ENCODE measurements at places on chromosomes 6 and 20.
A peak's percentile ranks its signal among the peaks of the same experiment; 100 is the strongest.

DNA sequence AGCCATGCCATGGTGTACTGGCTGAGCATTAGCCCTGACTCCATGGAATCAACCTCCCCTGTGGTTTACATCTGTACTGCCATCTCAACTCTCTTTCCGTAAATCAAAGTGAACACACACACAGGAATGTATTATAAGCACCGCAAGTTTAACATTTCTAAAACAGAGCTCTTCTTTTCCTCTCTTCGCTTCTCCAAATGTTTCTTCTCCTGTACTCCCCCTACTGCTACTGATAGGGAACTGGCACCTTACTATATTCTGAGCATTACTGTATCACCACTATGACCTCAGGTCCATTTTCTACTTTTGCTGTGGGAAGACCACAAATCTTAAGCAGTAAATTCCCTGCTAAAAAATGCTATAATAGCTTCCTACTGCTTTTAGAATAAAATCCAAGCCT lies 101.2 kb downstream of the NUS1 start:
- DNase-seq: no peak

DNA sequence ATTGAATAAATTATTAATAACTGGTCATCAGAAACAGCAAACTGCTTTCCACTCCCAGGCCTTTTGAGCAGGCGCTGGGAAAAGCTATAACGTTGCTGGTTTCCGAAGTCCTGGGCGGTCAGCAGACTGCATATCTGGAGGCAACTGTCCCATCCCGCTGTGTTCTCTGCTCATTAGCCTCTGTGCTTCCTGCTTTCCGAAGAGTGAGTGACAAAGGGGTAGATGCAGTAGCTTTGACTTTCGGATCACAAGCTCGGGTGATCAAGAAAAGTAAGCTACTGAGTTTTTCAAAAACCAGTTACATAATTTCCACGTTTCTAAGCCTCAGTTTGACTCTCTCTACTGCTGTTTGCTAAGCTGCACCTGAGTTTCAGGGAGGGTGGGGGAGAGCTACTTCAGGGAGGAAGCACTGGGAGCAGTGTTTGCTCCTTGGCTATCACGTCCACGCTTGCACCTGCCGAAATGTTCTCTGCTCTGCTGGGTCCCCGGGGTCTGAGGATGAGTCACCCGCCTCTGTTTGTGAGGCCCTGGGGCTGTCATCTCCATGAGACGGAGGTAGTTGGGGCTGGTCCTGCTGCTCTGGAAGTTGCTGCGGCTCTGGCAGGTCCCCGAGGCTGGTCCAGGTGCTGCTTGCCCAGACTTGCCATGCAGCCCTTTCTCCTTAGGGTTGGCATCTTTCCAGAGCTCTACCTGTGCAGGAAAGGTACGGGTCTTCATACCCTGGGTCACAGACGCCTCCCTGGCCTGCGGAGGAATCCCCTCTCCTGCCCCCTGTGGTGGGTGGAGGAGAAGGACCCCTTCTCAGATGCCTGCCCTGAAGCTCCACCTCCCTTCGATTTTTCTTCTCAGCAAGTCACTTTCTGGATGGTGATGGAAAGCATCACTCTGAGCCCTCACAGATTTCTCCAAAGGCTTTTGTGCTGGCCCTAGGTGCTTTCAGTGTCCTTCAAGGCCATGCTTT lies 220.0 kb downstream of the QKI start:
- DNase-seq: no peak

DNA sequence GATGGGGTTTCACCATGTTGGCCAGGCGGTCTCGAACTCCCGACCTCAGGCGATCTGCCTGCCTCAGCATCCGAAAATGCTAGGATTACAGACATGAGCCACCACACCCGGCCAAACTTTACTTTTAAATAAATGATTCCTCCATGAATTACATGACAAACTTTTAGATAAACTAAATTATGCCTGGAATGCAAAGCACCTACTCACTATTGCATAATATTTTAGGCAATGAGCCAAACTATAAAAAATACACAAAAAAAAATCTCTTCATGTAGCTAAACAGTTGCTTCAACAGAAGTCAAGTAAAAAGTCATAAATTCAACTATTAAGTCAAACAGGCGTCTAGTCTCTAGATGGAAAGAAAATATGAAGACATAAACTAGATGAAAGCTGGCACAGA lies 56.5 kb downstream of the PTPRK start:
- no peak for DNase-seq

DNA sequence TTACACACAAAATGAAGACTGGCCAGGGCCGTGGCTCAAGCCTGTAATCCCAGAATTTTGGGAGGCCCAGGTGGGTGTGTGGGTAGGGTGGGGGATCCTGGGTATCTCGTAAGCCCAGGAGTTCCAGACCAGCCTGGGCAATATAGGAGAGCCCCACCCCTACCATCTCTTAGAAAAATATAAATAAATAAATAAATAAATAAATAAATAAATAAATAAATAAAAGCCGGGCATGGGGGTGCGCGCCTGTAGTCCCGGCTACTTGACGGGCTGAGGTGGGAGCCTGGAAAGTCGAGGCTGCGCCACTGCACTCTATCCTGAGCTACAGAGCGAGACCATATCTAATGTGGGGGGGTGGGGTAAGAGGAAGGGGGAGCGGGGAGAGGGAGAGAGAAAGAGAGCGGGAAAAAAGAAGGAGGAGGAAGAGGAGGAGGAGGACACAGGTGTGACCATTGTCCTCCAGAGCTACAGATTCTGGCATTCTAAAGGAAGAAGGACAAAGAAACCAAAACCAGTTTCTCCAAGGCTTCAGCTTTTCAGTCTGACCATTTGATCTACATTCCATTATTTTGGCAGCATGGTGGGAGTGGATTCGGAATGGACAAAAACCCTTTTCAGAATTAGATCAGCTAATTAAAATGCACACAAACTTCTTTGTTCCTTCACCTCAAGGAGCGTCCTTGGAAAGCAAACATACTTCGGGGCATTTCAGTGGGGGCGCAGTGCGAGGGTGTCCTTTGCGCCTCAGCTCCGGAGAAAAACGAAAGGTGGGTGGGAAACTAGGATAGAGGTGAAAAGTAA lies 577 bp upstream of the C6orf141 start:
- no peak for DNase-seq

DNA sequence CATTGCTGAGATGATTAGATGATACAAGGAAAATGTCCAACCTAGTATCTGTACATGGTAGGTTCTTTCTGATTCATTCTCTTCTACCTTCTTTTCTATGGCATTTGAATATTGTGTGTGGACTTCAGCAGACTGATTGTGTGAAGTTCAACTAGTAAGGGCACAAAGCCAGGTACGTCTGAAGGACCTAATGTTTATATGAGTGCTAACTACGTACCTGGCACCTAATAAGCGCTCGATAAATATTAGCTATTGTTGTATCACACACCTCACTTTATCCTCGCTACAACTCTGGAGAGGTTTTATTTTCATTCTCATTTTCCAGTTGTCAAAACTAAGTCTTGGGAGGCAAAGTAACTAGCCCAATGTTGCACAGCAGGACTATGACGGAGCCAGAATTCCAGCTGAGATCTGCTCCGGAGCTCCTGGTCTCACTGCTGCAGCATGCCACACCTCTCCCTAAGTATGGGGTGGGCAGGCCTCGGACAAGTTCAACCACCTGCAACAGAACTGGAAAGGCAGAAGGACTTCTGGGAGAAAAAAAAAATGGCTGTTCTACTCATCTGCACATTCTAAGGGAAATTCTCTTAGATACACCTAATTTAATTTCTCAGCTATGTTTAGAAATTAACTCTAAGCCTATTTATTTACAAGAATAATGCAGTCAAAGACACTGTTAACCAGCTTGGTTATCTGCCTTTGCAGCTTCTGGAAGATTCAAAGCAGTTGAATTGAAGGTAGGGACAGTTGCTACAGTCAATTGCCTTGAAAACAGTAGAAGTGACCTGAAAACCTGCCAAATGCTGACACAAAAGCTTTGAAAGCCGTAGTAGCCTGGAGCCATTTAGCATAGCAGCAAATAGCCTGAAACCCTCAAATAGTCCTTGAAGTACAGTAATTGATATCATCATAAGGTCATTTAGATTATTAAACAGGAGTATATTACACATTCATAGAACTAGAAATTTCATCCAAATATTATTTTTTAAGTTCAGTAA lies 165.0 kb downstream of the PDE7B start:
- DNase-seq: no peak

DNA sequence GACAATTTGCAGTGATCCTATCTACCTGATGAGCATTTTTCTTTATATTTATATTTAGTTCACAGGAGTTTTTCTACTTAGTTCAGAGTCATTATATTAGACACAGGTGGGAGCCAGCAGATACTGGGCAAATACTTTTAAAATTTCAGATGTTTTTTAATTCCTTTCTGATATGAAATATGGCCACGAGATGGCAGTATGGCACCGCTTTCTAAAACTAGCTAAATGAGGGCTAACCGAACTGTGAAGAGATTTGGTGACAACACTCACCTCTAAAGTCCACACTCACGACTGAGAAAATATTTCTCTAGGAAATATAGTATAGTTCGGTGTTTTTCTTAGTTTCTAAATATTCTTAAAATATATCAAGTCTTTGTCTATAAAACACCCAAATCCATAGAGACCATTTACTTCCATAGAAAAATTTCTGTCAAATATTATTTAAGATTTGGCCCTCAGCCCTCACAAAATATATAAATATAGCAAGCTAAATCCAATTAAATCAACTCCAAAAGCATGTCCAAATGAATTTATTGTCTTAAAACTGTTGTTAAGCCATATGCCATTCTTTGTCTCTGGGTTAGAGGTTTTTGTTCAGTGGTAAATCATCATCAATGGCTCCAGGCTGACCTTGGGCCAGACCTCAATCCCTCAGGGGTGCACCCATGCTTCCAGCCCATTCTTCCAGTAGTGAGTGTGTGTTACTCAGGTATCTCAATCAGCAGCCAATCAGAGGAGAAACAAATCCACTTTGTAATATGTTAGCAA lies 63.6 kb downstream of the HUS1B start:
- DNase-seq: peak; percentile 19

DNA sequence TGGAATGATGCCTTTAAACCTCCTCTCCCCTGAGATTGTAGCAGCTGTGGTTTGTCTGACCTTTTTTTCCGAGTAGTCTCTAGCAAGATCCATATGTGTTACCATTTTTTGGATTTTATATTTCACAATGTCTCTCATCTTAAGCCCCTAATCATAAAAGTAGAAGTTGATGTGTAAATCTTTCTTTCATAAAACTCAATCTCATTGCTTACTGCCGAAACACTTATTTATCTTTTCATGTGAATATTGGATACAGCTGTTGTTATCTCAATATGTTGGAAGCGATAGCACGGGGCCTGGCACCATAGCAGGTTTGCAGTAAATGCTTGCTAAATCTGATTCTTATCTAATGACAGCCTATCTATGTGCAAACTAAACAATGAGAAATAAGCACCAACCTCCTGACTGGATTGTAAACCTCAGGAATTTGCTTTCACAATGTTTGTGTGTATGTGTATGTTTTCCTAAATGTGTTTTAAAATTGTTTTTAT lies 14.2 kb downstream of the SMPDL3A start:
- no peak for DNase-seq

GRCh38 chr6:14720411-14721102 lies 525.3 kb upstream of the JARID2 start:
- DNase-seq: no peak

DNA sequence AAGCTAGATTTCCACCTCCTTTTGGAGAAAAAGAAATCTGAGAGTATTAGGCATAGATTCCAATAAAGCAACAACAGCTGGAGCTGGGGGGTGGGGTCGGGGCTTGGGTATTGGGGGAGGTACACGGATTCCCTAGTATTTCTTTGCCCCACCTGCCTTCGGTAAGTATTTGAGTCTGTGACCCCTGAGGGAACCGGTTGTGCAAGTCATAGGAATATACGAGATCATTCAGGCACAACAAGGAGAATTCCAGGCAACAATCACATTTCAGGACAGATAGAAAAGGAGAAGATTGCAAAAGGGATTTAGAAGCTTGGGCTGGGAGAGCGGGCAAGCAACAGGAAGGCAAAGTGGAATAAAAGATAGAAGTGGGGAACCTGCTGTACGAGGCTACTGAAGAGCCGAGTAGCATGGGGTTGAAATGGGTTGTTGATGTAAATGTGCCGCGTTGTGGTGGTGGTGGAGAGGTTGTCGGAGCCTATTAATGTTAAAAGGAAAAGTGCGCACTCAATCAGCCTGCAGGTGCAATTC lies 148.9 kb downstream of the BCAS1 start:
- no peak for DNase-seq

- no peak for DNase-seq
Observed at GRCh38 chr6:143839196-143839595, 3.9 kb upstream of the LTV1 start.

GRCh38 chr6:109759098-109759955 lies 68.2 kb downstream of the FIG4 start:
- no peak for DNase-seq

- no peak for DNase-seq
Observed at GRCh38 chr20:12581644-12582289, 427.0 kb upstream of the SPTLC3 start.

DNA sequence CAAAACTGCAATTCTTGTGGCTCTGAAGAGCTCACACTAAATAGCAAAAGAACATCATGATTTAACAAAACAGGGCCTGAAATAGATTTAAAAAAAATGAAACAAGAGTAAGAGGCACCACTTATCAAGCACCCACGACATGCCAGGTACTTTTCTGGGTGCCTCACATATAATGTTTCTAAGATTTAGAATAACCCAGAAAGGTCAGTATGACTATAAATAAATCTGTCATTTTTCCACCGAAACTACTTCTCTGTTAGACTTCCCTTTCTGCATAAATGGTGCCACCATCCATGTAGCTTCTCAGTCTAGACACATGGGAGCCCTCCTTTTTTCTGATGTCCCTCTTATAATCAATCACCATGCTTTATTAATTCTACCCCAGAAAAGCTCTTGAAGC lies 652.4 kb upstream of the CHD6 start:
- no peak for DNase-seq

DNA sequence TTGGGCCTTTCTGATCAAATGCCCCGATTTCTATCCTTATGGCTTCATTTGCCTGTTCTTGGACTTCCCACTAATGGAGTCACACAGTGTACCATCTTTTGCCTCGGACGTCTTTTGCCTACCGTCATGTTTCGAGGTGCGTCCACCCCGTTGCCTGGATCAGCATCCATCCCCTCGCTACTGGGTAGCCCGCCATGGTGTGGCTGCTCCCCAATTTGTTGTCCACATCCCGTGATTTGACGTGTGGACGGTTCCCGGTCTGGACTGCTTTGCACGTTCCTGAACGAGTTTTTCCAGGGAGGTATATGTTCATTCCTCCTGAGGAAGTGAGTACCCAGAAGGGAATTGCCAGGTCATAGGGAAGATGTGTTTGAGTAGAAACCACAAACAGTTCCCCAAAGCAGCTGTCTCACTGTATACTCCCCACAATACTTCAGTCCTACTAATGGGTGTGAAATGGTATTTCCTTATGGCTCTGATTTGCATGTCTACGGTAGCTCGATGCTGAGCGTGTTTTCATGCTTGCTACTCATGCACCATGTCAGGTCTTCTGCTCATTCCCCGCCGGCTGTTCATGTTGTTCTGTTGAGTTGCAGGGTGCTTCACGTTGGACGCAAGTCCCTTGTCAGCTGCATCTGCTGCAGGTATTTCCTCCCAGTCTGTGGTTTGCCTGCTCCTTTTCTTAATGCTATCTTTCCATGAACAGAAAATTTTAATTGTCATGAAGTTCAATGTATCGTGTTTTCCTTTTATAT lies 86.8 kb upstream of the AFDN start:
- DNase-seq: no peak

Measured in activated CD8-positive, alpha-beta memory T cell treated with anti-CD3 and anti-CD28 coated beads for 1 hour (primary cell).